ENCODE measurements at places on chromosomes 4 and X.

GRCh38 chrX:15680401-15680800, 15.8 kb upstream of the CLTRN start:
- no peak for DNase-seq

DNA sequence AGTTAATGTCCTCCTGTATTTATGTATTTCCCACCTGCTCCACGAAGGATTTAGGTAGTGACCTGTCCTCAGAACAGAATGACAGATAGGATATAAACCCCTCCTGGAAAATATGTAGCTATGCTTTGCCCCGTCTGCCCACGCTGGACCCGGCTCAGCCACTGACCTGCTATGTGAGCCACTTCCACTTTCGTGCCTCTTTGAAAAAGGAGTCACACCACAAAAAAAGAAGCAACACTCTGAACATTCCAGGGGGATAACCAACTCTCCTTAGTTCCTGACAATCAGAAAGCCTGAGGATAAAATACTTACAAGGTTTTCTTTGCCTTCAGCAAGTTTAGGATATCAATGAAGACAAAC, 11.1 kb downstream of the ACSL1 start:
- DNase-seq: no peak

- no peak for DNase-seq
These were observed 98.9 kb downstream of the SPRY1 start for GRCh38 chr4:123495530-123495929.

DNA sequence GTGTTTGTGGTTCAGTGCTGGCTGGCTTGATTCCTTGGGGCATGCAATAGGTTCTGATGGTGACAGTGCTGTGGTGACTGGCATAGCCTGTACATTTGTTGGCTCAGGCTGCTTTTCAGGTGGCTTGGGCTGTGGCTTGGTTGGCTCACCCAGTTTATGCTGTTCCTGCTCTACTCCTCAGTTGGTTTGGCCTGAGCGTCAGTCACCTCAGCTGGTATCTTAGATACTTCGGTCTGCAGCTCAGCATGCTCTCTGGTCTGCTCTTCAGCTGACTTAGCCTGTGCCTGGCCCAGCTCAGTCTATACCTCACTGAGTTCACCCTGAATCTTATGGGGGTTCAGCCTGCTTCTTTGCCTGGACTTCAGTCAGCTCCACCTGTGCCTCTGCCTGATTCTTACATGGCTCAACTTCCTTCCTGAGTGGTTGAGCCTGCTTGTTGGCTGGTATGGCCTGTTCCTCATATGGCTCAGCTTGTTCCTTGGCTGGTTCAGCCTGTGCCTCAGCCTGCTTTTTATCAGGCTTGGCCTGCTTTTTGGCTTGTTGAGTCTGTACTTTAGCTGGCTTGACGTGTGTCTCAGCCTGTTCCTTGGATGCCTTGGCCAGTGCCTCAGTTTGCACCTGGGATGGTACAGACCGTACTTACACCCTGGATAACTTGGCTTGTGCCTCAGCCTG, 170.6 kb downstream of the MSN start:
- no peak for DNase-seq

- DNase-seq: no peak
These were observed 220.5 kb upstream of the RPS6KA3 start for GRCh38 chrX:20487227-20487626.

- no peak for DNase-seq
These were observed 240.5 kb downstream of the MAML3 start for GRCh38 chr4:139913398-139913990.

GRCh38 chr4:110610940-110611831, 11.7 kb downstream of the PITX2 start:
- DNase-seq: no peak

GRCh38 chrX:109920325-109920724, 82.6 kb upstream of the TMEM164 start:
- no peak for DNase-seq

GRCh38 chr4:141402712-141403111, 182.0 kb downstream of the ZNF330 start:
- no peak for DNase-seq

DNA sequence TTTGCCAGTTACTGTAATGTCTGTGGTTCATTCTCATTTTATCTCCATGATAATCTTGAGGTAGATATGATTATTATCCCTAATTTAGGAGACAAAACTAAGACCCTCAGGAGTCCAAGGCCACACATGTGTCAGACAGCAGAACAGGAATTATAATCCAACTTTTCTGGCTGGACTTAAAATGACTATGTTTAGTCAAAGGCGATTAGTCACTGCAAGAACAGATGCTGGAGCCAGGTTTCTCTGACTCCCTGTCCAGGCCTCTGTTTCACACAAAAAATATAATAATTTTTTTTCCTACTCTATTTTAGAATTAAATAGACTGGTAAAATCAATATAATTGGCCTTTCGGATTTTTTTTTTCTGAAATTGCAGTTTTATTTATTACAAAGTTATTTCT, 56.7 kb upstream of the TMEM131L start:
- DNase-seq: no peak

GRCh38 chr4:145044341-145044740, 53.7 kb downstream of the ANAPC10 start:
- no peak for DNase-seq

- DNase-seq: no peak
These were observed 66.9 kb upstream of the MMAA start for GRCh38 chr4:145552181-145552822.

DNA sequence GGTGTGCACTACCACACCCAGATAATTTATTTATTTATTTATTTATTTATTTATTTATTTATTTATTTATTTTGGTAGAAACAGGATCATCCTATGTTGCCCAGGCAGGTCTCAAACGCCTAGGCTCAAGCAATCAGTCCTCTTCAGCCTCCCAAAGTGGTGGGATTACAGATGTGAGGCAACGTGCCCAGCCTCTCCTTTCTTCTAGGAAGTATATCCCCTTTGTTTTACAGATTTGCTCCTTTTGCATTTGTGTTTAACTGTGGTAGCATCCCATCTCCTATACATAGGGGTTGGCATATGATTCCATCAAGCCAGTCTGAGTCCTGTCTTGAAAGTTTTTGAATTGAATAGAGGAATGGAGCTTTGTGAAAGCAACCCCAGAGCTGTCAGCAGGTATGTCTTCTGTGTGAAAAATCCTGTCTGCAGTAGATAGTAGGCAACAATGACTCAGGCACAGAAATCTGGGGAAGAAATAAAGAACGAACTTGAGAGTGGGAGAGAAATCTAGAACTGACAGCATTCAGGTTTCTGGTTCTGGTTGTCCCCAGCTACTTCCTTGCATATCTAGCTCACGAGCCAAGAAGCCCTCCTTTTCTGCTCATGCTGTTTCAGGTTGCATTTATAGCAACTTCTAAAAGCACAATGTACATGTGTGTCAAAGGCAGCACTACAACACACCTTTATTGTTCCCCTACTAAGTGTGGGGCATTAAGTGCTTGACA, 113.7 kb upstream of the LSM6 start:
- no peak for DNase-seq

- DNase-seq: no peak
These were observed 123.5 kb downstream of the CAMK2D start for GRCh38 chr4:113637823-113638561.

- no peak for DNase-seq
These were observed 2352.3 kb downstream of the PCDH7 start for GRCh38 chr4:33072298-33073089.

- no peak for DNase-seq
These were observed 90.4 kb downstream of the EIF4E start for GRCh38 chr4:98838531-98838930.

- DNase-seq: no peak
These were observed 1166.3 kb upstream of the ADGRL3 start for GRCh38 chr4:60033826-60034225.

DNA sequence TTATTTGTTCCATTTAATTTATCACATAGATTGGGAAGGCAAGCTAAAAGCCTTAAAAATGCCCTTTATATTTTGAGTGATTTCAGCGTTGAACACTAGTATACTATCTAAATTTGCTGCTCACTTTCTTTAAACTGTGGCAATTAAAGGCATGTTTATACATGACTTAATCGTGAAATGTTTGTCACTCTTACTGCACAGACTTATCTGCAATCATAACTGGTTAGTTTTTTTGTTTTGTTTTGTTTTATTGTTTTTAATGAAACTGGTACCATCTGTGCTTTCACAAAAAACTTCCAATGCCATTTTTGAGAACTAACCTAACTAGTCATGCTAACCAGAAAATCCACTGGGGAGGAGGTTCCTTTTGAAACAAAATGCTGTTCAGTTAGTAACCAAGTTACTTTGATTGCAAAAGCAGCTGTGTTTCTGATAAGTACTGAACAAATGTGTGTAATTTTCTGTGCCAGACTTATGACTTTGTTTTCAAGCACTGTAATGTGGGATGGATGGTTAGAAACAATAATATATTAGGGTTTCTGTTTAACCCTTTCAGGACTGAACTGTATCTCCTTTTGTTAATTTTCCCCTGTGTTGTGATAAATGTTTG, 56.1 kb downstream of the CCKAR start:
- DNase-seq: no peak

GRCh38 chr4:79689740-79690139, 281.7 kb upstream of the GK2 start:
- DNase-seq: no peak

DNA sequence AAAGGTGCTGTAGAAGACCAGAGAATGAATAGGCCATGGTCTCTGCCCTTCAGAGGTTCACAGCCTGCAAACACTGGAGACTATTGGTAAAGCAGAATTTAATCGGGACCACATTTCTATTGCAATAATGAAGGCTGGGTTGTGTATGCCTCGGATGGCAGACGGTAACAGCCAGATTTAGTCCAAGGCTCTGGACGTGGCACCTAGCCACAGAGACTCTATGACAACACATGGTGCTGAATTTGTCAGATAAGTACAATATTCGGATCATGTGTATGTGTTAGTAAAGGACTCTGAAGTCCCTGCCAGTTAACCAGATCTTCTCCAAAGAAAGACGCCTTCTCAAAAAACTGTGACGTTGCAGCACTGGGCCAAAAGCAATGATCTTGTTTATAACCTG, 129.0 kb downstream of the DCTD start:
- DNase-seq: no peak

- no peak for DNase-seq
These were observed 90.1 kb upstream of the MAPK10 start for GRCh38 chr4:86449746-86450588.

- DNase-seq: no peak
These were observed 594.9 kb downstream of the KCTD8 start for GRCh38 chr4:43853565-43854264.

DNA sequence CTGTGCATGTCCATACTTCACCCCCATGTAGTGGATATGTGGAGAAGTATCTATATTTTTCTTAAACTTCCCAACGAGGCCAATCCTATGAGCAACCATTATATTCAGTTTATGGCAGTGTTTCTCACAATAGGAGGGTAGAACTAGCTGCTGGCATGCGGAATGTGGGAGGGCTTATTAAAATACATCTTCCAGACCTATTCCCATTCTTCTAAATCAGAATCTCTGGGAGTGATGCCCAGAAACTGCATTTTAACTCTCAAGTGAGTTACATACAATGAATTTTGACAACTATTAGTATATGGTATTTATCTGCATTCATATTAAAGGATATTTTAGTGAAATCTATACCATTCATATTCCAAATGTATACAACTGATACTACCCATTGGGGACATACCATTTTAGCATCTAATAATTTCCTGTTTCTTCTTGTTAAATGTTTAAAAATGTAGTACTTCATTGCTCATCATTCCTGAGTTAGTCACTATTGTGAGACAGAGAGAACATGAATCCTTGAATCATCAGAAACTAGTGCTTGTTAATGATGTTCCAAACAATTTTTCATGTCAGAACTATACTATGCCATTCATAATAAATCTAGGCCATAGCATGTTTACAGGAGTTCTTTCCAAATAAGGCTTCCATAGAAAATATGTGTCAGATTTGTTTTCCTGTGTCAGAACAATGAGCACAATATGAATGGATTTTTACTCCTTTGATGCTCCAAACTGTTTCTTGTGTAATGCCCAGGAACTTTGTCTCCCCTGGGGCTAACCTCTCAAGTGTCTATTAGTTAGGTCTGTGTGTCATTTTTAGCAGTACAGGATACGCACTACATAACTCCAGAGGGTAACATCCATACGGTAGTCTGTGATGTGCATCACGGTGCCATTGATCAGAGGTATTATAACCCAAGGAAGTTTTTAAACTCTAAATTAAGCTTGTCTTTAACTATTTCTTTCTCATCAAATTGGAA, 198.8 kb upstream of the BMP3 start:
- no peak for DNase-seq

DNA sequence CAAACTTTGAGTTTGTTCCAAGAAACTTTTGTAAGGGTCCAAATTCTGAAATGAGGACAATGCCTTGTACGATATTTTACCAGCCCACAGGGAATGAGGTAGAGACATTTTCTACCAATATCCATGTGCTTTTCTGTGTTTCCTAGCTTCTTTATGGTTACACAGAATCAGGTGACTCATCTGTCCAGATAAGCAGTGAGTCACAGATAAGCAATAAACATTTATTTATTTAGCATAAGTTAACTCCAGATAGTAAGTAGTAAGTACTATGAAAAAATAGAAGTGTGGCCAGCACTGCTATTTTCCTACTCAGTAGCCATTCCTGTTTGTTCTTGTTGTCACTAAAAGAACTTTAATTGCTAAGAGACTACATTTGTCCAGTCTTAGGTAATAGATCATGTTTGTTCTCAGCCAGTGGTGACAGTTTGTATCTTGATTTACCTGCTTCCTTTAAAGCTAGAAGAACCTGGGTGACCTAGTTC, 7.4 kb downstream of the AFF1 start:
- no peak for DNase-seq

- DNase-seq: no peak
These were observed 50.0 kb upstream of the AFAP1 start for GRCh38 chr4:7989654-7990053.

Data from central memory CD8-positive, alpha-beta T cell (primary cell).